Activated CD4-positive, CD25-positive, alpha-beta regulatory T cell (primary cell): ENCODE measurements at places on chromosomes 4 and X.

GRCh38 chr4:98521486-98521885 lies 136.9 kb downstream of the TSPAN5 start:
- DNase-seq = no peak

DNA sequence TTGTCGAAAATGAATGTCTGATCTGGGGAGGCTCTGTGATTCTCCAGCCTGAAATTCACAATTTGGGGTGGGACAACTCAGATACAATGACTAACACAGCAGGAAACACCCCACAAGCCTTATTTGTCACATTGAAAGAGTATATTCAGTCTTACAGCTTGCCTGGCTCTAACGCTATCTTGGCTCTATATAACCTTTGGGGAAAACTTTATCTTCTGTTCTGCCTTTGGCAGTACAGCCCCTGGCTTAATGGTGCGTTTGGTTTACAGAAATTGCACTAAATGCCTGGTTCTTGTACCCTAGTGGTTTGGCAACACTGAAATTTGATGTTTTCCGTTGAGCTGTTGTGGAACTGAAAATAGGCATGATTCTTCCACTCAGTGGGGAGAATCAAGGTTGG lies 178.1 kb upstream of the VEGFC start:
- no peak for DNase-seq

GRCh38 chr4:113437129-113437528 lies 324.4 kb downstream of the CAMK2D start:
- DNase-seq = no peak

- no peak for DNase-seq
Measured at GRCh38 chr4:169634975-169635374, 14.6 kb downstream of the CLCN3 start.

- no peak for DNase-seq
Measured at GRCh38 chrX:93468075-93468474, 205.3 kb downstream of the NAP1L3 start.
